ENCODE measurements at places on chromosomes 3 and 15.

GRCh38 chr15:80800067-80800466 lies 20.9 kb downstream of the CEMIP start:
- no peak for DNase-seq

DNA sequence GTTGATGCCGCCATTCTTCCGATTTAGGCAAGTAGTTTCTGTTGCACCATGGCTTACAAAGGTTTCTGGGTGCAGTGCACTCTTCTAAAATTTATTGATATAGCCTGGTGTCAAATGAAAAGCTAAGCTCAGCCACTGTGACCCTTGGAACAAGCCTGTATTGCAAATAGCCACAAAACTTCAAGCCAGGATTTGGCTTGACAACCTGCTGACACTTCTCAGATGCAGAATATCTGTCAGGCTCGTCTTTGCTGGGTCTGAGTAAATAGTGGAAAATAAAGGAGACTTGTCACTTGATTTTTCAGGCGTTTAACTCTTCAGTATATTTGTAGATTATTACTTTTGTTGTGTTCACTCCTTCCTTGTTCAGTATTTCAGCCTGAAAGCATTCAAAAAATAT lies 871.8 kb downstream of the OTOL1 start:
- no peak for DNase-seq

DNA sequence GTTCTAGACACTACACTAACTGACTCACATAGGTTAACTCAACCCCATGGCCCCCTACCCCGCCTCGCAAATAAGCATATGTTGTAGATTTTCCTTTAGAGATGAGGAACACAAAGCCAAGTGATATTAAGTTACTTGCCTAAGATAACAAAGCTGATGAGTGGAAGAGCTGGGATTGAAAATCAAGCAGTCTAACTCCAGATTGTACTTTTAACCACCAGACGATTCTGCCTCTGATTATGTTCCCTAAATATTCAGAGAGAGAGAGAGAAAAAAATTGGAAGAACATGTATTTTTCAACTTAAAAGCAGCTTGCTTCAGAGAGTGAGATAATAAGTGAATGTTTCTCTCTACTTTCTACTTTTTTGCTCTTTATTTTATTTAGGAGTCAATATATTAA lies 66.9 kb upstream of the THBS1 start:
- DNase-seq, result no peak

- peak; percentile 36 for DNase-seq
These were observed 22.6 kb downstream of the ZIC1 start for GRCh38 chr3:147431751-147432150.

- DNase-seq, result no peak
These were observed 38.4 kb downstream of the ITPR1 start for GRCh38 chr3:4531478-4532025.

- DNase-seq, result no peak
These were observed 4.0 kb downstream of the LHFPL4 start for GRCh38 chr3:9549600-9549999.
